ENCODE measurements at places on chromosomes 7 and 10.

DNA sequence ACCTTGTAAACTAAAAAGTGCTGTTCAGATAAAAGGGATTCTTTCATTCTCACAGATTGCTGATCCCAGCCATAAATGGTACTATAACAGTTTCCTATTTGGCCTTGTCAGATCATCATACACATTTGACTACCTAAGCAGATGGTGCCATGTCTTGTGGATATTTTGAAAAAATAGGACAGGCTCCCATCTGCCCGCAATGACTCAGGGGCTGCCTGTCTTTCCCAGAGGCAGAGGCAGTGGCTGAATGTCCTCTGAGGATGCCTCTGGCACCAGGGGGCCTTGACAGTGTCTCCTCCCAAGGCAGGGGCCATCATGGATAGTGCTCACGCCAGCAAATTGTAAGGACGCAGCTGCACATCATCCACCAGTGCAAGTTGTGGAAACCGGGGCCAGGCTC, 323.0 kb upstream of the PODXL start:
- DNase-seq = no peak

GRCh38 chr7:12303495-12303894, 92.4 kb downstream of the TMEM106B start:
- no peak for DNase-seq

DNA sequence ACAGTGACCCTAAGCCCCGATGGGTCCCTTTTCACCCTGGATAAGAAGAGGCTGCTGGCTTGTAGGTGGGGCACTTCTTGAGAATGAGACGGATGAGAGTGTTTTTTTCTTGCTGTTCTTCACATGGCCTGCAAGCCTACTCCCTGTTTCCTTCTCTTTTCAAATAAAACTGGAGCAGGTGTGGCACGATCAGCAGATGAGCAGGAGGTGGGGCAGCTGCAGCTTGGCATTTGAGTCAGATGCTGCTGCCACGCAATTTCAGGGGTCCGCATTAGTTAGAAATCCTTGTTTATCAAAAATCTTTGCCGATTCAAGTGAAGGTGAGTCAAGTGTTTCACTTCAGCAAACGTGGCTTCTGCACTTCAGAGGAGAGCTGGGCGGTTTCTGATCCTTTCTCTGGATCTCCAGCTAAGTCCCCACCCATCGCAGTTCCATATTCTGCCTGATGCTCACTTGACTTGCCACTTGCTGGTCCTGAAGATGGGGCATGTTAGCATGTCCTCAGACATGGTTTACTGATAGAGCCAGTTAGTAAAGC, 20.8 kb downstream of the WDFY4 start:
- no peak for DNase-seq

GRCh38 chr7:6231184-6231583, 41.2 kb downstream of the CYTH3 start:
- no peak for DNase-seq

DNA sequence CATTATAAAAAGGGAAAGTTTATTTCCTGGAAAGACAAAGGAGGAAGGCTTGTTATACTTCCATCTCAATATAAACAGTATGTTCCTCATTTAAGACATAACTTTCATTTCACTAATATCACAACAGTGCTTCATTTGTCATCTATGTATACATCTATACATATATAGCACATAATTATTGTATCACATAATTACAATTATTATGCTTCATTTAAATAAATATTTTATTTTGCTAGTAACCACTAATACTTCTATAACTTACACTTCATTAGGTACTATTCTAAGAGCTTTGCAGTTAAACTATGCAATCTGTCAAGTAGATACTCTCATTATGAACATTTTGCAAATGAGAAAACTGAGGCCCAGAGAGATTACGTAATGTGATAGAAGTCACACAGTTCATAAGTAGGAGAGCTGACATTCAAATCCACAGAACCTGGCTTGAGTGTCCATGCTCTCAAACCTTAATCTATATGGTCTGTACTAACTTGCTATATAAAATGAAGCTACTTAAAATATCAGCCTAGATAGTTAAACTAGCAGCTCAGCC, 86.5 kb downstream of the PPP1R3A start:
- no peak for DNase-seq

DNA sequence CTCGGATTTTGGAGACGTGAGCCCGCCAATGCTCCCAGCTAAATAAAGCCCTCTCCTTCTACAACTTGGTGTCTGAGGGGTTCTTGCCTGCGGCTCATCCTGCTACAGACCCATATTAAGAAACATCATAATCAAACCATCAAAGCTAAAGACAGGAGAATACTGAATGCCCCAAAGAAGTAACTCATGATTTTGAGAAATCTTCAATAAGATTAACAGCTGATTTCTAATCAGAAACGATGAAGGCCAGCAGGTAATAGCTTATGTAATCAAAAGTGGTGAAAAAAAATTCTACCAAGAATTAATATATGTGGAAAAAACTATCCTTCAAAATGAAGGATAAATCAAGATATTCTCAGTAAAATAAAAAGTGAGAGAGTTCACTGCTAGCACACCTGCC, 130.3 kb downstream of the DNAJC1 start:
- no peak for DNase-seq

- DNase-seq = no peak
These were observed 6.5 kb downstream of the CPVL start for GRCh38 chr7:29139796-29140195.

GRCh38 chr7:140899883-140900282, 24.8 kb downstream of the BRAF start:
- DNase-seq = no peak

DNA sequence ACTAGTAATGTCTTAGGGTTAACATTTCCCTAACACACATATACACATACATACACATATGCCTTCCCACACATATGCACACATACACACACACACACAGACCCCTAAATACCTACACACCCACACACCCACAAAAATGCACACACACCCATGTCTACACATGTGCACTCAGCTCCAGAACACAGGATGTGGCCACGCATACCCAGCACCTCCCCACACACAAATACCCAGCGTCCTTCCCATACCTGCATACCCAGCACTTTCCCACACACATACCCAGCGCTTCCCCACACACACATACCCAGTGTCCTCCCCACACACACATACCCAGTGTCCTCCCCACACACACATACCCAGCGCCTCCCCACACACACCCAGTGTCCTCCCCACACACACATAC, 534.9 kb downstream of the DNAJB6 start:
- no peak for DNase-seq

GRCh38 chr10:47311193-47311931, 10.9 kb upstream of the GDF2 start:
- no peak for DNase-seq

- no peak for DNase-seq
These were observed 76.7 kb upstream of the EN2 start for GRCh38 chr7:155380976-155381851.

GRCh38 chr7:108054537-108054936, 51.6 kb upstream of the LAMB1 start:
- DNase-seq = no peak

DNA sequence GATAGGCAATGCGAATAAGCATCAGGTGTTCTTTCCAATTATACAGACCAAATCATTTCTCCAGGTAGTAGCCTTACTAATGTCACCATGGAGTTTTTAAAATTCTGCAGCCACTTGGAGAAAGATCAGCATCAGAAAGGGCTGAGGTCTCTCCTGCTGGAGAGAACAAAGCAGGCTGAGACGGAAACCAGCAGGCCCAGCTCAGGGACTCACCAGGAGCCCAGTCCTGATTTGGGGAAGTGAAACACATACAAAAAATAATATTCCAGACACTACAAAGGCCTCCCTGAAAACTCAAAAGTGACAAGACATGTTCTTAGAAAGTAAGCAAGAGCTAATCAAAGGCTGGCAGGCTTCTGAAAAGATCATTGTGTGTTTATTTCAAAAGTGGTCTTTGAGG, 207.1 kb upstream of the GHITM start:
- DNase-seq = no peak

- no peak for DNase-seq
These were observed 296.0 kb upstream of the SP4 start for GRCh38 chr7:21131897-21132296.

- no peak for DNase-seq
These were observed 573 bp upstream of the PON2 start for GRCh38 chr7:95435422-95435780.

DNA sequence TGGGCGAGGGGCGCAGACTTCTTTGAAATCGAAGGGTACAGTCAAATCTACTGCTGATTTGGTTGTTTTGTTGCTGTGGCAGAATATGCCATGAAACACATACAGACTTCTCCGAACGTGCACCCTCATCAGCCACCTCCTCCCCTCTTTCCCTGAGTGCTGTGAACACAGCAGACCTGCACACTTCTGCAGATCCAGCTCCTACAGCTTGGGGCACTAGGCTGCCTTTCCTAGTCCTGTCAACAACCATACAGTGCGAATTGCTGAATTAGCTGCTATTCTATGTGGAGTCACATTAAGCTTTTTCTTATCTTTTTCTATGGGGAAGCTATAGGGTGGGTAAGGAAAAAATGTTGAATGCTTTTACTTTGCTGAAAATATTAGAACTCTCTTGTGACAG, 57.5 kb downstream of the COL17A1 start:
- DNase-seq = no peak

GRCh38 chr7:52360541-52360940, 674.9 kb upstream of the POM121L12 start:
- no peak for DNase-seq

- no peak for DNase-seq
These were observed 24.4 kb upstream of the VSIR start for GRCh38 chr10:71797533-71798307.

Data from activated gamma-delta T cell treated with anti-CD3 and anti-CD28 coated beads, Interleukin-2, amount 50 U/mL, for 16 hours (primary cell).